Keratinocyte (primary cell): ENCODE measurements at places on chromosomes 1 and 21. TPM values are rescaled to one million over a fixed set of nuclear protein-coding genes. Genes with fewer than 3 reads are reported as not detected.
A peak's percentile ranks its signal among the peaks of the same experiment; 100 is the strongest.

DNA sequence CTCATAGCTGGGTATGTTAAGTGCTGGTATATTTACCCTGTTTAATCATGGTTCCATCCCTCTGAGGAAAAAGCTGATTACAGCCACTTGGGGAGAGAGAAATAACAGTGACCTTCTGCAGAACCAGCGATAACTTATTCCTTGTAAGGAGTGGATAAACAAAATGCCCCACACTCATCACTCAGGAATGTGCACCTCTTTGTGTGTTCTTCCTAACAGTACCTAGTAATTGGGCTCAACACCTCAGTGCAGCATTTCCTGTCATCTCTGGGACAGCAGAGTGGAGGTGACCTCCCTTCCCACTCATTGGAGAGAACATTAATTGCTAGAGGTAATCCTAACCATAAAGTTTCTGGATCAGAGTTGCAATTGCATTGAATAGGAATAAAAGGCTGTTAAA is 112.5 kb upstream of the F3 start:
- no peak for DNase-seq
- no peak overlapping the region for H3K4me3 ChIP-seq
- no peaks in the 10 kb centered on the region for H3K36me3 ChIP-seq
- peaks cover 45% of the 10 kb centered on the region for H3K4me1 ChIP-seq

- peak overlapping the region; percentile 71 for H3K4me3 ChIP-seq
- peaks cover 18% of the 10 kb centered on the region for H3K4me1 ChIP-seq
- H3K27me3 ChIP-seq, result peaks cover 7% of the 10 kb centered on the region
- no peaks in the 10 kb centered on the region for H3K36me3 ChIP-seq
- no peak for DNase-seq
Observed at GRCh38 chr1:4655674-4656532, 1.5 kb downstream of the AJAP1 start.

HPDL gene
- 0.14 to 0.42 TPM (median 0.18 TPM) in 3 replicates for polyA plus RNA-seq

REG4 gene
- not detected in 3 replicates for polyA plus RNA-seq

FALEC gene
- polyA plus RNA-seq, result 0.12 to 0.13 TPM in 2 of 3 replicates, not detected in the other

DNA sequence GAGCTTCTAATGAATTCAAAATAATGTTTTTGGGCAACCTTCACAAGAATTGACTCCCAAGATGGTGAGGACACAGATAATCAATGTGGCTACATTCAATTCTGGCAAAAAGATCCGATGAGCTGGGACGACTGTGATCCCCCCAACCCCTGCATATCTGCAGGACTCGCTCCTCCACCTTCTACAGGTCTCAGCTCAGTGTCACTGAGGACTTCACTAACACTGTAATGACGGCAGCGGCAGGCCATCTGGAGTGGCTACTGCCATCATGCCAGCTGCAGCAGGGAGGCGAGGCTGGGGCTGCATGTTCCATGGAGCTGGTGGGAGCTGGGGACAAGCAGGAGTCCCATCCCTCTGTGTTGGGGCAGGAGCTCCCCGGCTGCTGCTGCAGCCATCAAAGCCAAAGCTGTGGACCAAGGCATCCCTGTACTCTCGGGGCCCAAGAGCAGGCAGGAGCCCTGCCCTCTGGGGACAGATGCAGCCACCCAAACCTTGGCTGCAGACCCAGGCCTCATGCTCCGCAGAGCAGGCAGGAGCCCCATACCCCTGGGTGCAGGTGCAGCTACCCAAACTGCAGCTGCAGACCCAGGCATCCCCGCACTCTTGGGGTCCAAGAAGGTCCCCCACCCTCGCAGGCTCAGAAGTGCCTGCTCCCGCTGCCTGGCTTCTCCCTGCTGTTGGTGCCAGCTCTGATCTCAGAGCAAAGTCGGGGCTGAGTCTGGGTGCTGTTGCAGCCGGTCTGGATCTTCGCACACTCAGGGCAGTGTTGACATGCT is 12.2 kb upstream of the DHRS3 start:
- no peak for DNase-seq
- no peak overlapping the region for H3K27ac ChIP-seq
- H3K4me3 ChIP-seq, result no peak overlapping the region
- no peaks in the 10 kb centered on the region for H3K36me3 ChIP-seq

TMEM82 gene
- not detected in 3 replicates for polyA plus RNA-seq

- no peak overlapping the region for H3K4me3 ChIP-seq
- no peak for DNase-seq
- H3K27ac ChIP-seq, result no peak overlapping the region
- no peaks in the 10 kb centered on the region for H3K36me3 ChIP-seq
- H3K27me3 ChIP-seq, result no peaks in the 10 kb centered on the region
- no peaks in the 10 kb centered on the region for H3K4me1 ChIP-seq
Observed at GRCh38 chr1:239882967-239883366, 208.7 kb upstream of the FMN2 start.

DNA sequence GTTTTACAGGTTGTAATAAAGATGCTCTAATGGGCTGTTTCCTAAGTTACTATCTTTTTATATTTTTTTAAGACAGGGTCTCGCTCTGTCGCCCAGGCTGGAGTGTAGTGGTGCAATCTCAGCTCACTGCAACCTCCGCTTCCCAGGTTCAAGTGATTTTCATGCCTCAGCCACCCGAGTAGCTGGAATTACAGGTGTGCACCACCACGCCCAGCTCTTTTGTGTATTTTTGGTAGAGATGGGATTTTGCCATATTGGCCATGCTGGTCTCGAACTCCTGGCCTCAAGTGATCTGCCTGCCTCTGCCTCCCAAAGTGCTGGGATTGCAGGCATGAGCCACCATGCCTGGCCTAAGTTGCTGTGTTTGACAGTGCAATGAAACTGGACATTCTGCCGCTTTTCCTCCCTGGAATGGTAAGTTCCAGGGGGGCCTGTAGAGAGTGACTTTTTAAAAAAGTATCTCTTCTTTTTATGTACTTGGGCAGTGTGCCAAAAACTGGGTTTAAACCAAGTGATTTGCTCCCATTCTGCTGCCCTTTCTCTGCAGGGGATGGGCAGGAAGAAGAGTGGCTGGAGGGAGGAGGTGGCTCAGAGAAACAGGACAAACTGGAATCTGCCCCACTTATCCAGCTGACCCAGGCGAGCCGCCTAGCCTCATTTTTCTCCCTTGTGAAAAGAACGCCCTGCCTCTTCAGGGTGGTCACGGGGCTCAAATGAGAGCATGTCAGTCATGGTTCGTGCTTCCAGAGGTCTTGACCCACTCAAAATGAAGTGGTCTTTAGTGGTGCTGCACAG is 2.3 kb downstream of the SLC37A1 start:
- peaks cover 3% of the 10 kb centered on the region for H3K36me3 ChIP-seq
- H3K4me3 ChIP-seq, result no peak overlapping the region
- no peak overlapping the region for H3K27ac ChIP-seq
- DNase-seq, result no peak

DNA sequence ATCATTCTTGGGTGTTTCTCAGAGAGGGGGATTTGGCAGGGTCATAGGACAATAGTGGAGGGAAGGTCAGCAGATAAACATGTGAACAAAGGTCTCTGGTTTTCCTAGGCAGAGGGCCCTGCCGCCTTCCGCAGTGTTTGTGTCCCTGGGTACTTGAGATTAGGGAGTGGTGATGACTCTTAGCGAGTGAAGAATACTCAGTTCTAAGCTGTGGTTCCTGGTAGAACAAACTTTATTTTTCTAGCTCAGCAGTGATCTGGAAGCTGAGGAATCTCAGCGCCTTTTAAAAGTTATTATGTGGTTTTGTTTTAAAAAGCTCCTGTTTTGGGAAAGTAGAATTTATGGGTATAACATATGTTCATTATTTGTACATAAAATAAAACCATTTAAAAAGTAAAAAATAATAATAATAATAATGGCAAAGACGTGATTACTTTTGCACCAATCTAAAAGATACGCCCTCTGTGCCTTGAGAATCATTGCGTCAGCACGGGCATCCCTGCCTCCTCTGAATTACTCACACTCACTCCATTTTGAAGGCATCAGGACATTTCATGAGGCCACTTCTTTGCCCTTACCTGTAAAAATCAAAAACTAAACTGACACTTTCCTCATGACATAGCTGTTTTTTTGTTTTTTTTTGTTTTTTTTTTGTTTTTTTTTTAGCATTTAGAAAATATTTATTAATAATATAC is 29.7 kb upstream of the TNFRSF1B start:
- peaks cover 10% of the 10 kb centered on the region for H3K4me1 ChIP-seq
- H3K27ac ChIP-seq, result no peak overlapping the region
- H3K4me3 ChIP-seq, result no peak overlapping the region
- no peaks in the 10 kb centered on the region for H3K36me3 ChIP-seq
- H3K27me3 ChIP-seq, result peaks cover 4% of the 10 kb centered on the region

- no peaks in the 10 kb centered on the region for H3K36me3 ChIP-seq
- no peak overlapping the region for H3K4me3 ChIP-seq
- H3K27me3 ChIP-seq, result peaks cover 5% of the 10 kb centered on the region
Observed at GRCh38 chr1:21494196-21494595, 15.0 kb upstream of the ALPL start.

GRCh38 chr1:53619367-53620060 is 119.5 kb downstream of the GLIS1 start:
- no peak overlapping the region for H3K4me3 ChIP-seq
- no peak for DNase-seq
- no peaks in the 10 kb centered on the region for H3K27me3 ChIP-seq
- H3K27ac ChIP-seq, result no peak overlapping the region
- no peaks in the 10 kb centered on the region for H3K4me1 ChIP-seq

SPATA21 gene
- polyA plus RNA-seq, result 0.04 TPM in 1 of 3 replicates, not detected in the others

MRPL37 gene
- polyA plus RNA-seq, result 30.9 to 31.7 TPM (median 31.0 TPM) in 3 replicates

DNA sequence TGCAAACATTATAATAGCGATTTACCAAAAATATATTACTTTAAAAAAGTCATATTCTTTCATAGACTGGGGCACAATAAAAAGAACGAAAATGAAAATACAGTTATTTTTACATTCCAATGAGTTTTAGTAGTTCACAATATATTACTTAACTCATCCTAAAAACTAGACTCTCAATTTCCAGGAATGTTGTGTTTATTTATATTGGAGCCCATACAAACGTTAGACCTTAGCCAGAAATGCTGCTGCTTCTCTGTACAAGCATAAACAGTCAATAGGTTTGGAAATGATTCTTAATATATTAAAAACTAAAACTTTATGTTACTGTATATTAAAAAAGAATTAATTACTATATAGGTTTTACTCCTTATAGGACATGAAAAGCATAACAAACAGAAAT is 302.3 kb downstream of the BRINP3 start:
- no peaks in the 10 kb centered on the region for H3K36me3 ChIP-seq
- no peaks in the 10 kb centered on the region for H3K27me3 ChIP-seq
- no peaks in the 10 kb centered on the region for H3K4me1 ChIP-seq
- no peak overlapping the region for H3K4me3 ChIP-seq
- DNase-seq, result no peak
- H3K27ac ChIP-seq, result no peak overlapping the region

SELL gene
- polyA plus RNA-seq, result 0.03 to 0.08 TPM in 2 of 3 replicates, not detected in the other

OR14A16 gene
- polyA plus RNA-seq, result not detected in 3 replicates

GRCh38 chr1:27298632-27299384 is 23.2 kb upstream of the TMEM222 start:
- H3K4me1 ChIP-seq, result peaks cover 28% of the 10 kb centered on the region
- DNase-seq, result no peak
- H3K4me3 ChIP-seq, result no peak overlapping the region
- peaks cover 6% of the 10 kb centered on the region for H3K36me3 ChIP-seq
- H3K27ac ChIP-seq, result peak overlapping the region; percentile 78

- H3K27me3 ChIP-seq, result no peaks in the 10 kb centered on the region
- no peak overlapping the region for H3K4me3 ChIP-seq
- no peak for DNase-seq
- no peaks in the 10 kb centered on the region for H3K4me1 ChIP-seq
- no peak overlapping the region for H3K27ac ChIP-seq
Observed at GRCh38 chr1:219566951-219567947, 45.7 kb downstream of the ZC3H11B start.

IL23R gene
- 0.03 TPM in 1 of 3 replicates, not detected in the others for polyA plus RNA-seq

TTC24 gene
- polyA plus RNA-seq, result not detected in 3 replicates

DNA sequence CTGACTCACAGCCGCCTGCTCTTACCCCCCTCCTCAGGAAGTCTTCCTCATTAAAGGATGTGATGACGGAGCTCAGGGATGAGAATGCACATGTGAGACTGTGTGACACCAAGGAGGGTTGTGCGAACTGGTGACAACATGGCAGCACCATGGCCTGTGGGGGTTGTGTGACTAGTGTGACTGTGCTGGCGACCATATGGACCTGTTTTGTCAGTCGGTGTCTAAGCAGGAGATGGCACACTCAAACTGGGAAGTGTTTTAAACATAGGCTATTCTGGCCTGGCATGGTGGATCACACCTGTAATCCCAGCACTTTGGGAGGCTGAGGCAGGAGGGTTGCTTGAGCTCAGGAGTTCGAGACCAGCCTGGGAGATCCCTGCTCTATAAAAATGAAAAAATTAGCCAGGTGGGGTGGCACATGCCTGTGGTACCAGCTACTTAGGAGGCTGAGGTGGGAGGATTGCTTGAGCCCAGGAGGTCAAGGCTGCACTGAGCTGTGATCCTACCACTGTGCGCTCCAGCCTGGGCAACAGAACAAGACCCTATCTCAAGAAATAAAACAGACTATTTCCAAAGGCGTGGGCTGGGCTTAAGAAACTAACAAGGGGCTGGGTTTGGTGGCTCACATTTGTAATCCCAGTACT is 7.4 kb downstream of the TRNP1 start:
- peak overlapping the region; percentile 99 for H3K27ac ChIP-seq
- no peaks in the 10 kb centered on the region for H3K27me3 ChIP-seq
- no peak overlapping the region for H3K4me3 ChIP-seq

GCSAML gene
- polyA plus RNA-seq, result not detected in 3 replicates

CNIH3 gene
- polyA plus RNA-seq, result 0.71 to 1.5 TPM (median 0.81 TPM) in 3 replicates

DNA sequence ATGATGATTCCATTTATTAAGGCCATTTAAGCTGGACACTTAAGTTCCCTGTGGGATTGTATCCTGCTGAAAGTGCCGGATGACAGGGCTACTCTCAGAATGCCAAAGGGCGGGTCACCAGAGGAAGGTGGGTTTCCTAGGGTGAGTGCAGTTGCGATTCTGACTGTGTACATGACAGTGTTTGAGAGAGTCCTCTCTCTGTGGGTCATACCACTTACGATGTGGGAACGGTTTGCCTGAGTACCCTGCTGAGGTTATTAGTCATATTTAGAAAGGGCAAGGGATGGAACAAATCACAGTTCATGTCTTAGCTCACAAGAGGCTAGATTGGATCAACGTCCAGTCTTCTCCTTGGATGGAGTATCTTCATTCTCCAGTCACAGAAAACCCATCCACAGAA is 461.9 kb downstream of the CAMTA1 start:
- DNase-seq, result no peak
- H3K27ac ChIP-seq, result no peak overlapping the region

GRCh38 chr1:93667642-93668041 is 14.0 kb downstream of the BCAR3 start:
- H3K4me1 ChIP-seq, result peaks cover 76% of the 10 kb centered on the region
- H3K27me3 ChIP-seq, result no peaks in the 10 kb centered on the region
- DNase-seq, result no peak

GRCh38 chr21:42861848-42862400 is 17.4 kb downstream of the WDR4 start:
- H3K4me1 ChIP-seq, result no peaks in the 10 kb centered on the region
- H3K27me3 ChIP-seq, result no peaks in the 10 kb centered on the region
- DNase-seq, result no peak
- peaks cover 70% of the 10 kb centered on the region for H3K36me3 ChIP-seq
- H3K4me3 ChIP-seq, result no peak overlapping the region

- peaks cover 5% of the 10 kb centered on the region for H3K4me1 ChIP-seq
- no peak overlapping the region for H3K4me3 ChIP-seq
- H3K27me3 ChIP-seq, result no peaks in the 10 kb centered on the region
Observed at GRCh38 chr21:36976882-36977651, 10.6 kb upstream of the HLCS start.

CBS gene
- polyA plus RNA-seq, result 6.9 to 10.6 TPM (median 7.4 TPM) in 3 replicates
